ENCODE measurements at places on chromosomes 1 and 21.

- DNase-seq = no peak
These were observed 126.4 kb upstream of the ARHGEF16 start for GRCh38 chr1:3327936-3328590.

DNA sequence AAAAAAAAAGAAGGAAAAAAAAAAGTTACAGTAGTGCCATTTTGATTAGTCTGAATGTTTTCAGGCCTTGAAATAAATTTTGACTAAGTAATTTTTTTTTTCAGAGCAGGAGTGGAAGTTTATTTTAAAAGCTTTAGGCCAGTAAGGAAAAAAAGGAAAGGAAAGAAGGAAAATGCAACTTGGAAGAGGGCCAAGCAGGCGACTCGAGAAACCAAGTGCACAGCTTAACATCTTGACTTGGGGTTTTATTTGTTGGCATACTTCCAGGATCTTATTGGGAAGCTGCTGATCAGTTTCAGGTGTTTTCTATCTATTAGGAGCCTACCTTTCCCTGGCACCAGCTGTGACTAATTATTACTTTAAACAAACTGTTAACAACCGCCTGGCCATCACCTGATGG, 41.7 kb downstream of the ATF3 start:
- no peak for DNase-seq

GRCh38 chr1:63794939-63795378, 21.1 kb downstream of the ROR1 start:
- no peak for DNase-seq

DNA sequence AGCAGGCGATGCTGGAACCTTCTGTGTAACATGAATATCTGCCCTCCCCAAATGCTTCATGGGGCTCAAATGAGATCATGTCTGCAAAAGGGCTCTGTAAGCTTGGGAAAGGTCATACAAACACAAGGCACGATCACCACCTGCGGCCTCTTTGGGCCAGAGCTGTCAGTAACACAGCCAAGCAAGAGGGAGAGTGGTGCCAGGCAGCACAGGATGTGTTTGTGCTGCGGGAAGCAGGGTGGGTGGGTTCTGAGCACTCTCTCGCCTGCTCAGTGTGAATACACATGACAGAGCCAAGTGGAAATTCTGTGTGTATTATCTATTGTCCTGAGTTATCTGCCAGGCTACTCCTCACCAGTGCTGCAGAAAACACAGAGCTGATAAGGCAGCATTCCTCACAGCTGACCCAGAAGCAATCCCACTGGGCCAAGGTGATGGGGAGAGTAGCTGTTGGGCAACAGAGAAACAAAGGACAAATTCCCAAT, 101.2 kb downstream of the LAMC2 start:
- DNase-seq = no peak

GRCh38 chr1:40692429-40692895, 958 bp downstream of the NFYC start:
- peak; percentile 47 for DNase-seq

GRCh38 chr1:116508984-116509980, 61.5 kb downstream of the CD58 start:
- DNase-seq = peak; percentile 71

GRCh38 chr1:41591891-41592290, 107.4 kb upstream of the EDN2 start:
- no peak for DNase-seq

DNA sequence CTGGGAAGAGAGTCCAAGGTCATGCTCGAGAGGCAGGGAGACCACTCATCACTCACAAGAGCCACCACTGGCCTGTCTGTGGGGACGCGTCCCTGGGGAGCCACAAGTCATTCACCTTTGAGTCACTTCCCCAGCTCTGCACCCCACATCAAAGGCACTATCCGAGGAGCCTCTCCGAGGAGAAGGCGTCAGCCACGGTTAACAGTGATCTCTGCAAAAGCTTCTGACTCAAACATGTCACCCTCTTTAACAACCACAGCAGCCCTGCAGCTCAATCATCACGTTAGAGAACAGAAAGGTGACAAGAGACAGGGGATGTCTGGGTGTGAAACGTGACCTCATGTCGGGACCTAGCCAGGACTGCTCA, 9.0 kb downstream of the LRRC47 start:
- no peak for DNase-seq

All from Kasumi-1 (cell line).